Smooth muscle cell of the umbilical artery (primary cell): ENCODE measurements at places on chromosomes 6 and 20. TPM values are rescaled to one million over a fixed set of nuclear protein-coding genes. Genes with fewer than 3 reads are reported as not detected.

The SMLR1 gene
- not detected in 2 replicates for total RNA-seq

The MACROD2 gene
- total RNA-seq: 1.8 and 2.6 TPM in 2 replicates

The ENPP5 gene
- under 0.01 TPM in 1 of 2 replicates, not detected in the other for total RNA-seq

The MOG gene
- not detected in 2 replicates for total RNA-seq

The FAM83B gene
- 0.09 TPM in 1 of 2 replicates, not detected in the other for total RNA-seq

The TSPO2 gene
- total RNA-seq: not detected in 2 replicates

The BANF2 gene
- not detected in 2 replicates for total RNA-seq

The NKX2-4 gene
- not detected in 2 replicates for total RNA-seq

The RNF144B gene
- 0.74 and 1.8 TPM in 2 replicates for total RNA-seq

The EHMT2 gene
- total RNA-seq: 51.1 and 57.6 TPM in 2 replicates

The EXOC2 gene
- 39.8 and 52.7 TPM in 2 replicates for total RNA-seq

The MYCT1 gene
- total RNA-seq: 0.46 and 0.59 TPM in 2 replicates

The ZNF334 gene
- 2.7 and 2.8 TPM in 2 replicates for total RNA-seq

The GPR6 gene
- not detected in 2 replicates for total RNA-seq

The UNC93A gene
- total RNA-seq: not detected in 2 replicates

The RHAG gene
- not detected in 2 replicates for total RNA-seq

The COL12A1 gene
- 534 and 2,476 TPM in 2 replicates for total RNA-seq

The NTSR1 gene
- under 0.01 and 1.9 TPM in 2 replicates for total RNA-seq

The GMDS gene
- total RNA-seq: 5.9 and 7.7 TPM in 2 replicates

The C6orf52 gene
- 0.30 TPM in 1 of 2 replicates, not detected in the other for total RNA-seq

The CPNE5 gene
- 0.18 and 0.30 TPM in 2 replicates for total RNA-seq

The SHLD1 gene
- total RNA-seq: 0.74 and 2.7 TPM in 2 replicates

The MUC22 gene
- not detected in 2 replicates for total RNA-seq

The SLC17A4 gene
- total RNA-seq: not detected in 2 replicates

The DOK5 gene
- 17.2 and 19.8 TPM in 2 replicates for total RNA-seq

The MAPK13 gene
- total RNA-seq: 11.0 and 16.4 TPM in 2 replicates

The CST5 gene
- total RNA-seq: not detected in 2 replicates

The EYS gene
- total RNA-seq: 0.05 TPM in 1 of 2 replicates, not detected in the other

The GRM1 gene
- not detected in 2 replicates for total RNA-seq

The RAB23 gene
- 57.7 and 59.1 TPM in 2 replicates for total RNA-seq

The CRISP2 gene
- total RNA-seq: not detected in 2 replicates

The NKX2-2 gene
- total RNA-seq: not detected in 2 replicates

The PLCB4 gene
- total RNA-seq: 2.5 and 2.7 TPM in 2 replicates

The FAM83C gene
- not detected in 2 replicates for total RNA-seq

The NRSN1 gene
- total RNA-seq: not detected in 2 replicates

The BTNL2 gene
- not detected in 2 replicates for total RNA-seq

The OOEP gene
- total RNA-seq: not detected in 2 replicates

The TREML2 gene
- total RNA-seq: not detected in 2 replicates

The CRISP1 gene
- total RNA-seq: not detected in 2 replicates

The ZBTB46 gene
- 0.42 and 0.59 TPM in 2 replicates for total RNA-seq

The BPIFB4 gene
- total RNA-seq: not detected in 2 replicates

The ZC3H12D gene
- 0.05 and 0.30 TPM in 2 replicates for total RNA-seq

The CAP2 gene
- total RNA-seq: 27.6 and 30.5 TPM in 2 replicates

The GUCA1A gene
- total RNA-seq: 0.30 and 0.46 TPM in 2 replicates

The DYNLRB1 gene
- 34.7 and 38.0 TPM in 2 replicates for total RNA-seq

The PI16 gene
- 0.23 and 0.59 TPM in 2 replicates for total RNA-seq

The CD93 gene
- 0.69 and 0.89 TPM in 2 replicates for total RNA-seq
